ENCODE measurements at places on chromosomes 12 and 14.
A peak's percentile ranks its signal among the peaks of the same experiment; 100 is the strongest.

DNA sequence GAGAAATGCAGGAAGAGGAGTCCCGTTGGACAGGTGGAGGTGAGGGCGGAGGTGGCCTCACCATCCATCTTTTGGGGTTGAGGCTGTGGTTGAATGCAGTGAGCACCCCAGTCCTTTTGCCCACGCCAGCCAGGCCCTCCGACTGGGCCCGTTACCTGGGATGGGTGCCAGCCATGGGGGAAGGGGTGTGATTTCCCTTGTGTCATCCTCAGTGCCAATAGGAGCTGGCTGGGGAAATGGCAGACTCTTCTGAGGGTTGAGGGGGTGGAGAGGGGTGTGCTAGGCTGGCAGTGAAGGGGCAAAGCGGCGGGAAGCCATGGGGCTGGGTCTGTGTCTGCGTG lies 9.6 kb downstream of the KCNH3 start:
- no peak for DNase-seq

GRCh38 chr12:105067511-105068031 lies 16.7 kb downstream of the ALDH1L2 start:
- DNase-seq, result no peak

DNA sequence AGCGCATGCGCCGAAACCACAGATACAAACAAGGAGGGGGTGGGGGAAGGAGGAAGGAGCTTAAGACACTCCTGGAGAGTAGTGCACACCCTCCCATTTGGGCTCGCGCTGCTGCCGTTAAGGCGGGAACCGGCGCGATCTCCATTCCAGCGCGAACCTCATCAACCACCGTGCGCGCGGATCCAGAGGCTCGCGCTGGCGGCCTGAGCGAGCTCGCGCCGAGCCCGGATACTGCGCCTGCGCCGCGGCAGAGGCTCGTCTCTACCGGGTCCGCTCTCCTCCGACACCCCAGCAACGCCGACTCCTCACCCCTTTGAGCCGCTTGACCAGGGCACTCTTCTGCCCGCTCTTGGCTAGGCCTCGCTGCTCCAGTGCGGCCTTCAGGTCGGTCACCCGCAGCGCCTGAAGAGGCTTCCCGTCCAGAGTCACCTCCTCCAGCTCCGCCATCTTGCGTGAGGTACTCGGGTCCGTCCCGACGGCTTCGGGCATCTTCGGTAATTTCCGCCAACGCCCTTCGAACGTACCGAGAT lies at the start of gene ACIN1:
Gene ACIN1, minus strand, starts transcription at position 471 of the 530 bp plus-strand sequence. Its CDS starts 24 bp downstream, at position 447.
- peak; percentile 97 for DNase-seq

- DNase-seq, result no peak
These were observed 181.9 kb upstream of the ARHGAP5 start for GRCh38 chr14:31895206-31895605.

DNA sequence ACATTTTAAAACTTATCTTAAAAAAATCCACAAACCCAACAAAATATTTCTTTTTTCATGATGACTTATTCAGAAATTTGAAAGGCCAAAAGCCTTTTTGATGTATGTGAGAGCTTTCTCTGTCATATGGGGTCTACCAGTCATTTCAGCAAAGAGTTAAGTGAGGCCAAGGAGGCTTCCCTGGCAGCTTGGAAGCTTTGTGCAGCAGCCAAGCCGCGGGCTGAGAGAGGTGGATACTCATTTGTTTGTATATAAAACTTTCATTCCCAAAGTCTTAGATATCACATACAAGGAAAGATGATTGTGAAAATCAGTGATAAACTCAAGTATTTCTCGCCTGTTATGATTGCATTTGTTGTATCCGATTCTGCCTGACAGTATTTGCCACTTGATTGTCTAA lies 48.5 kb upstream of the RNU6-8 start:
- DNase-seq, result no peak

GRCh38 chr12:55385891-55386290 lies 14.4 kb upstream of the OR6C65 start:
- DNase-seq, result no peak

GRCh38 chr12:17097674-17098073 lies 491.7 kb upstream of the LMO3 start:
- DNase-seq, result no peak

GRCh38 chr12:46896680-46897079 lies 70.9 kb upstream of the SLC38A4 start:
- no peak for DNase-seq

- no peak for DNase-seq
These were observed 1224.1 kb upstream of the SEL1L start for GRCh38 chr14:82757776-82758175.

- no peak for DNase-seq
These were observed 276.7 kb upstream of the SRRM4 start for GRCh38 chr12:118704527-118705241.

- peak; percentile 52 for DNase-seq
These were observed 982 bp downstream of the BCL7A start for GRCh38 chr12:122022393-122023338.

- DNase-seq, result no peak
These were observed at the start of gene CEBPE for GRCh38 chr14:23118506-23119362. Gene CEBPE, minus strand, starts transcription at chr14:23119255. Its CDS starts 164 bp downstream, at chr14:23119091.

- peak; percentile 13 for DNase-seq
These were observed 143.8 kb downstream of the ADGRD1 start for GRCh38 chr12:131097202-131098177.

DNA sequence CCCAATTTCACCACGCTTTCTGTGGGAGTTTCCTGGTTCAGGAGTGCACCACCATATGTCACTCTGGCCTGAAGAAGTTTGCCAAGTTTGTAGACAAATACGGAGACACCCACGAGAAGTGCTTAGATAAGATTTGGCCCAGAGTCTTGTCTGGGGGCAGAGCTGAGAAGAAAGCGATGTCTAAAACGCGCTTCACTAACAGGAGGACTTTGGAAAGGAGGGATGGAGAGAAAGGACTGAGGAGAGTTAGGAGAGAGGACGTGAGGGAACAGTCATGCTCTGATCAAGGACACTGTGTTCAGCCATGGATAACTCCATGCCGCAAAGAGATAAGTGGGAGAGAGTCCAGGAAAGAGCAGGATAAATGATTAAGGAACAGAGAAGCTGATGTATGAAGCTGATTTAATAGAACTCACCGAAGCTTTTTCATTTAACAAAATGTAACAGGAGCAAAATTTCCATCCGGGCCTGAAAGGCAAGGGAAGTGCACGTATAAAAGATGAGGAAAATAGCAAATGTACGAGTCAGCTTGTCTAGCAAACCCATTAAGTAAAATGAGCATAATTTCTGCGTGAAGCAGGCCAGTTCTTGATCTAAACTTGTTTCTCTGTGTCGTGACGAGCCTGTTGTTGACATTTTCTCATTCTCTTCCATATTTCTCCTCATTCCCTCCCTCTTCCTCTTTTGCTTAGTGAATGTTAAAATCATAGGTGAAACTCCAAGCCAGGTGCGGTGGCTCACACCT lies 23.4 kb upstream of the MAP3K9 start:
- DNase-seq, result no peak

GRCh38 chr14:99995700-99996356 lies 69.4 kb upstream of the EVL start:
- DNase-seq, result peak; percentile 39

DNA sequence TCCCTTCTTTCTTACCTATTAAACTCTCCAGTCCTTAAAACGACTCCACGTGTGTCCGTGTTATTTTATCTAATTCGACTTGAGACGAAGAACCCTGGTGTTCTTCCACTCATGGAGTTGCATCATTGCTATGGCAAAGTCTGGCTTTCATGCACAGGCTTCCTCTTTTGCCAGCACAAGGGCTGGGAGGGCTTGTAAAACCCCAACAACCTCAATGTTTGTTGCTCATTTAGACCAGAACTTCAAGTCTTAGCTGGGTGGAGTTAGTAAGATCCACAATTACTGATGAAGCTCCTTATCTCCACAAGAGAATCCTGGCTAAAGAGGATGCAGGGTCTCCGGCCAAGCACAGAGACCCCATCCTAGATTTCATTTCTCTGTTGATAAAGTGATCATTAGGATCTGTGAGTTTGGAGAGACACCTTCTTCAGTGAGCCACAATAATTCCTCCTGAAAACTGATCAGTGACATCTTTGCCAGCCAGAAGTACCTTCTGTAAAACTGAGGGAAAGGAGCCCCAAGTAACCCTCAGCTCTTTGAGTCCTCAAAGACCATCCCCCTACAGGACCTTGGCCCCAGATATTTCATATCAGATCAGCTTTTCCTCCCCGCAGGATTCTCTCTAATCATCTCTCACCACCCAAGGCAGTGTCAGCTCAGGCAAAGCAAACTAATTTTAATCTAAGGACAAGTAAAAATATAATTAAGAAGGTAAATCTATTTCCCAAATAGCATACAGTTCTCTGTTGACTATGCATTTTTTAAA lies 514.6 kb downstream of the FUT8 start:
- DNase-seq, result no peak

DNA sequence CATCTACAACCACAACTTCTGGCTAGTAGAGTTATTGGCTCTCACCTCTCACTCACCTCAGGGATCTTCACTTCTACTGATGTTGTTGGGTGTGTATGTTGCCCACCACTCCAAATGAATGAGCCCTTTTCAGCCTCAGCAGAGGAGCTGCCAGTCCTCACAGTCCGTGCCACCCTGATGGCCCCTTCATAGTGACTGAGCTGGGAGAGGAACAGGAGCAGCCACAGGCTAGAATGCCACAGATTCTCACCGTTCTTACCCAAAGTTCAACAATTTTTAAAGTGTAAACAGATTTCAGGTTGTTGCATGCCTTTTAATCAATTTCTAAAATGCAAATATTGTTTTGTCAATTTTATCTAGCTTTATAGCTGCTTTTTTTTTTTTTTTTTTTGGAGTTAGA lies 74.5 kb upstream of the DNM1L start:
- DNase-seq, result no peak

Data from activated B cell treated with CpG ODN at 0.5 μM for 24 hours (primary cell).